ENCODE measurements at places on chromosomes 12 and 14.

GRCh38 chr12:113152835-113153814, 3.6 kb downstream of the CFAP73 start:
- peak; percentile 58 for DNase-seq

GRCh38 chr14:103562429-103563225, at the start of the genes BAG5 and COA8:
Gene BAG5 (minus strand): TSS chr14:103562657. CDS start chr14:103561164, 1,493 bp downstream.
Gene COA8 (plus strand): TSS chr14:103562960. CDS start chr14:103563002, 42 bp downstream.
- DNase-seq = peak; percentile 96

DNA sequence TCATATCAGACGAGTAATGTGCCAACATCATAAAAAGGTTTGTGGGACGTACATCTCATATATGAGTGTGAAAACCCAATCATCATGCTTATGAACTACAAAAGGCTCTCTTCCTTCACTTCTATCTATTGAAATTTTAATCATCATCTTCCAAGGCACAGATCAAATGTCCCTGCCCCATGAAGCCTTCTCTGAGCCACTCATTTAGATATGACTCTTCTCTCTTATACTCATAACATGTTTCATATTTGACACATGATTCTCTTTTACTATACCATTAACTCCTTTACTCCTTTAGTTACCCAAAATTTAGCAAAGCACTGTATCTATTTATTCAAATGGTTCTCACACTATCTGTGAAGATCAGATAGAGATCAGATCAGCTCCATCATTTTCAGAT, 22.2 kb downstream of the RALGAPA1 start:
- DNase-seq = no peak

DNA sequence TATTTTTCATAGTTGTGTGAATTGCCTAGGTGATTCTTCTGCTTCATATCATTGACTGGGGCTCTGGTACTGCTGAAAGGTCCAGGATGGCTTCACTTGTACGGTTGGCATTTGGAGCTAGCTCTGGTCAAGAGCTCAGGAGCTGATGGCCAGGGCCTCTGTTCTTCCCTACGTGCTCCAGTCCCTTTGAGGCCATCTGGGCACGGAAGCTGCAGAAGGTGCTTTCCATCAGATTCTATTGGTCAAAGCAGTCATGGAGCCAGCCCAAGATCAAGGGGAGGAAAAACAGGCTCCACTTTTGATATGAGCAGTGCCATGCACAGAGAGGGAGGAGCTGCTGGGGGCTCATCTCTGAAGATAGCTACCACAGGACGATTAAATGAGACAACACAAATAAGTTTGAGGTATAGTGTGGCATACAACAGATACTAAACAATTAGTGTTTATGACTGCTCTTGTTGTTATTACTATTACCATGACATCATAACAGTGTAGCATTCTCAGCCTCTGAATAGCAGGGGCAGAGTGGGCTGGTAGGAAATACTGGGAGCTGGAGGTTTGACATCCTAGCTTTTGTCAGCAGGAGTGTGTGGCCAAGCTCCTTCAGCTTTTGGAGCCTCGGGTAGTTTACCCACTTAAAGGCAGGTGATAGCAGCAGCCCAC, 10.4 kb downstream of the KRT83 start:
- DNase-seq = no peak

DNA sequence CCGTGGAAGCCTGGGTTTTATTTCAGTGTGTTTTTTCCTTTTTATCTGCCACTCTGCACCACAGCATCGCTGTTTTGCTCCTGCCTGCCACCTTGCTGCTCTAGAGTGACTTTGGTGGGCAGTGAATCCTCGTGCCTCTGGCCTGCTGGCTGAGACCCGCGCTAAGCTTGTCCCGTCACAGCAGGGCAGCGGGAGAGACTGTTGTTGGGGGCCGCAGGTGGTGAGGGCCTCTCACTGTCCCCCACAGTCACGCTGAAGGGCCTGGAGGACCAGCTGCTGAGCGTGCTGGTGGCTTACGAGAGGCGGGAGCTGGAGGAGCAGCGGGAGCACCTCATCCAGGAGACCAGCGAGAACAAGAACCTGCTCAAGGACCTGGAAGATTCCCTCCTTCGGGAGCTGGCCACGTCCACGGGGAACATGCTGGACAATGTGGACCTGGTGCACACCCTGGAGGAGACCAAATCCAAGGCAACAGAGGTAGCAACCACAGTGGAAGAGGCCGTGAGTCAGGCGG, 55.2 kb downstream of the CCDC92 start:
- DNase-seq = no peak

DNA sequence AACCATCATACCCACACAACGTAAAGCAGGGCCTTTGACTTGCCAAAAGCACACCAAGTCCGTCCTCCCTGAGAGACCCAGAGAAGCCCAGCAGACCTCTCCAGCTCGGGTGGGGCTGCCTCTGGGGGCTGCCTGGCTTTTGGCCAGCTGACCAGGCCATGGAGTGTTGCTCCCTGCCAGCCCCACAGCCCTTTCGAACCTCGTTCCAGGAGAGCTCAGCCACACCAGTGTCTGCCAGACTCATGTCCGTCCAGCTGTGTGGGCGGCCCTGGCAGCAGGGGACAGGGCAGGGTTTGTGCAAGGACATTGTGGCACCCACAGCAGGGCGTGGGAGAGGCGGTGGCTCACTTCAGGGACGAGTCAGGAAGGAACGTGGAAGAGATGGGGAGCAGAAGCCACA, 22.6 kb upstream of the IRF2BPL start:
- DNase-seq = no peak

- no peak for DNase-seq
These were observed 96.9 kb downstream of the HELB start for GRCh38 chr12:66398931-66399910.

DNA sequence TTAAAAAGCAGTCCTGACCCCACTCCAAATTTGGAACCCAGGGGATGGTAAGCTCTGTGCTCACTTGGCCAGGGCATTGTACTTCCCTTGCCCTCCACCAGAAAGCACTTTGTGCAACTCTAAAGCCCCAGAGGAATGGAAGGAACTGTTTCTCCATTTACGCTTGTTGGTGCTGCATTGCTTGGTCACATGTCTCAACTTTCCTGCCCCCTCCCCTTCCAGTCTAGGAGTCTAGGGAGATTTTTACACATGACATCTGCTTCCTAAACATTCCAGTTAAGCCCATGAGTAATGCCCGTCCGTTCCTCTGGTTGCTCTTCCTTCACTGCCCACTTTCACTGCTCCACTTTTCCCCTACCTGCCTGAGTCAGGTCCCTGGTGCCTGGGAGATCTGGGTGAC, 92.6 kb upstream of the MAP1LC3B2 start:
- no peak for DNase-seq

GRCh38 chr12:6952121-6952862, 1.1 kb downstream of the PTPN6 start:
- no peak for DNase-seq

DNA sequence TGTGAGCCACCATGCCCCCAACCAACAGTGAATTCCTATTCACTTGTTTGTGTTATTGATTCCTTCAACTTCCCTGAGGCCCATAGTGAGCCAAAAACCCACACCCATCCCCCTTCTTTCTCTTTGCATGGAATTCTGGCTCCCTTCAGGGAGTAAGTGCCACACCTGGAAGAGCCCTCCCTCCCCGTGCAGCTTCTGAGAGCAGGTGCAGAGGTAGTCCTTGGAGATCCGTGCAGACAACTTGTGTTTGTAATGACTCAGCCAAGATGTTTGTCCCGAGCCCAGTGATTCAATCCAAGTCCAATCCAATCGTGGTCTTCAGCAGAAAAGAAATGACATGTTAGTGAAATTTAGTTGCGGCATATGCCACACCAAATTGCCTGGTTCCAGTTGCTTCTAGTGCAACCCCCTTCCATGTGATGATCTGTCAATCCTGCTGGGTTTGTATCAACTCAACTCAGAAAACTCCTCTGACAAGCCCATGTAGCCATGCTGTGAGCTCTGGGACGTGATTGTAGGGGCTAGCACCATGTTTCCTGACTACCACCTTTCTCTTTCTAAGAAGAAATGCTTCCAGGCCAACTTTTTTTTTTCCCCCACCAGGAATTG, 27.5 kb downstream of the GPRC5A start:
- no peak for DNase-seq
